ENCODE measurements at places on chromosomes 12 and 14.

- DNase-seq, result no peak
Measured at GRCh38 chr14:24971255-24971654, 78.7 kb downstream of the STXBP6 start.

GRCh38 chr12:64461634-64462414 lies 9.9 kb downstream of the TBK1 start:
- no peak for DNase-seq

DNA sequence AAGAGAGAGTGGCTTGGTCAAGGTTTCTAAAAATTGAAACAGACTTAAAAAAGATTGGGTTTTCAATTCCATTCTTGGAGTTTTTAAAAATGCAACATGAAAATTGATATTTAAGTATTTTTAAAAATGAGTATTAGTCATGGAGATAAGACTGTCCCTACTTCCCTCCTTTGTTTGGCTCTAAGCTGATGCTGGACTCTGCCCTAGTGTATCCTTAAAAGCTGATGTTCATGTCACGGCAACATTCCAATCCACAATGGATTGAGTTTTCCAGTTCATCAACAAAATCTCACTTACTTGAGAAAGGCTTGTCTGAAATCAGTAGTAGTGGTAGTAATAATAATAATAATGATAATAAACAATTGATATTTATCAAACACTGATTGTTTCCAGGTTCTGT lies 119.0 kb upstream of the SLC38A2 start:
- DNase-seq, result no peak

DNA sequence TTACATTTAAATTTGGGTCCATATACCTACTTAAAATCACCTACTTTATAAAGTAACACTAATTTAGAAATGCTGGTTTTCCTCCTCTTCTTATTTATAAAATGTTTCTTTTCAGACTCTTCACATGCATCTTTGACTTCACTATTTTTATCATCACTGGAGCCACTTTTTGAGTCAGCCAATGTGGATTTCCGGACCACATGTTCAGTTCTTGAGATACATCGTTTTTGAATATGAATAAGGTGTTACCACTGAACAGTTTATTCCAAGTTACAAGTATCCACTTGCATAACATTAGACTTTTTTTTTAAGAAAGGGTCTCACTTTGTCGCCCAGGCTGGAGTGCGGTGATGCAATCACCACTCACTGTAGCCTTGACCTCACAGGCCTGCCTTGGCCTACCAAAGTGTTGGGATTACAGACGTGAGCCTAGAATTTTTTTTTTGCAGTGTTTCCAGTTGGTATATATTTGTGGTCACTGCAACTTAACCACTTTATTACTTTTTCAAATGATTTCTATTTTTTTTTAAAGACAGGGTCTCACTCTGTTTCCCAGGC lies 5.7 kb downstream of the FNTB start:
- no peak for DNase-seq

GRCh38 chr12:94070520-94070919 lies 77.9 kb upstream of the PLXNC1 start:
- DNase-seq, result no peak

- DNase-seq, result no peak
Measured at GRCh38 chr12:125193376-125194152, 128.3 kb downstream of the AACS start.

- DNase-seq, result no peak
Measured at GRCh38 chr12:73159954-73160353, 887.8 kb downstream of the TRHDE start.

DNA sequence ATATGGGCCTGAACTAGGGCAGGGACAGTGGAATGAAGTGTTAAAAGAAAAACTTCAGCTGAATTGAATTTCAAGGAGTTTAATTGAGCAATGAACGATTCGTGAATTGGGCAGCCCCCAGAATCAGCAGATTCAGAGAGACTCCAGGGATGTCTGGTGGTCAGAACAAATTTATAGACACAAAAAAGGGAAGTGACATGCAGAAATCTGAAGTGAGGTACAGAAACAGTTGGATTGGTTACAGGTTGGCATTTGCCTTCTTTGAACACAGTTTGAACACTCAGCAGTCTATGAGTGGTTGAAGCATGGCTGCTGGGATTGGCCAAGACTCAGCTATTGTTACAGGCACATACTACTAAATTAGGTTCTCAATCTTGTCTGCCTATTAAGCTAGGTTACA lies 9.7 kb upstream of the TBPL2 start:
- DNase-seq, result peak; percentile 78

DNA sequence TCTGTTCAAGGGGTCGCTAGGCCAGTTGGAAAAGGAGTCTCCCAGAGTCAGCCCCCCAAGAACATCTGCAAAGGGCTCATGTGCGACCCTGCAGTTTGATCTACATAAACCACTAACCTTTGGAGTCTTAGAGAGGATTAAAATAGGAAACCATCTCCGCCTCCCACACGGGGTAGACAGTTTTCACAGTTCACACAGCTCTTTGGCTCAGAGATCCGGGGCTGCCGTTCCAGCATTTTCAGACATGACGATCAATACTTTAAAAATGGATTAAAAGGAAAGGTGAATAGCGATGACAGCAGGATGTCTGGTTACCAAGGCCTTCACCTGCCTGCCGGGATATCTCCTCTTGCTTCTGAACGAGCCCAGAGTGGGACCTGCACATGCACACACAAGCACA lies 59.8 kb upstream of the BCL11B start:
- DNase-seq, result no peak

DNA sequence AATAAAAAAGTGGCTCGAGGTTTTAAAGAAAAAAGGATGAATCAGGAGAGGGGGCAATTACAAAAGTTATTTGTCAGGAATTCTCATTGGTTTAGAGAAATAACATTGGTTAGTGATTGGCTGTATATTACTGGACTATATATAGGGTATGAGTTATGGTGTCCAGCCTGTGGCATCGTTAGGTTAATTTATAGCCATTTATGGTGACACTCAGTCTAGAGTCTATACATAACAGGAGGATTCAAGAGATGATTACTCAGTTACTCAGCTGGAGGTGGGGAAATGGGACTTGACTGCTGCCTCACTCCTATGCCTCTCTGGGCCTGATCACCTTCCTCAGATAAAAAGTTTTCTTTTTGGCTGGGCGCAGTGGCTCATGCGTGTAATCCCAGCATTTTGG lies 25.6 kb upstream of the NFYB start:
- no peak for DNase-seq

DNA sequence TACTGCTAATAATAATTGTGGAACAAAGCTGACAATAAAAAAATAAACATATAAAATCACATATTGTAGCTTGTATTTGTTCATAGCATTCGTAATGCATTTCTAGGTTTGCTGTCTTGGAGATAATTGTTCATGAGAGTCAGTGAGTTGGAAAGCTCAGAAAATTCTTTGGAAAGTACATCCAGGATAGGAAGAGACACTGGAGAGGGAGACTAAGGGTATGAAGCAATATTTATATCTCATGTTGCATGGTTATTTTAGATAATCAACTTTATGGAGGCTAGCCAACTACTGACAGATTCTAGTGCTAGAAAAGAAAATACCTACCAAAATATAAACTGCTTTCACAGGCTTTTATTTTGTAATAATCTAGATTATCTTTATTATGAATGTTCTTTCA lies 1095.2 kb downstream of the FSCB start:
- DNase-seq, result no peak

- no peak for DNase-seq
Measured at GRCh38 chr12:2803635-2804392, 8.7 kb upstream of the ITFG2 start.

- DNase-seq, result no peak
Measured at GRCh38 chr12:76942267-76942666, 63.4 kb upstream of the CSRP2 start.

DNA sequence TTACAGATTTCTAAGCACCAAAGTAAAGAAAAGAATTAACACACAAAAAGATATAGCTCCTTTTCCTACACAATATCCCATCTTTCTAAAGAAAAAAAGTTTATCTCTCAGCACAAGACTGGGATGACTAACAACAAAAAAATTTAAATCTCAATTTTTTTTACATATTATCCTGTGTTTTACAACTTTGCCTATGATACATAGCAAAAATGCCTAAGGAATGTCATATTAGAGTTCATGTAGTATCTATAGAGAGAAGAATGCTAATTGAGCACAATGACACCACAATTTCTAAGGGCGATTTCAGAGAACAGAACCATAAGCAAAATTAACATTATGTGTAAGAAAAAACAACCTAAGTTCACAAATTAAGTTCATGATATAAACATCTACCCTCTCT lies 16.3 kb downstream of the C2CD5 start:
- DNase-seq, result no peak

DNA sequence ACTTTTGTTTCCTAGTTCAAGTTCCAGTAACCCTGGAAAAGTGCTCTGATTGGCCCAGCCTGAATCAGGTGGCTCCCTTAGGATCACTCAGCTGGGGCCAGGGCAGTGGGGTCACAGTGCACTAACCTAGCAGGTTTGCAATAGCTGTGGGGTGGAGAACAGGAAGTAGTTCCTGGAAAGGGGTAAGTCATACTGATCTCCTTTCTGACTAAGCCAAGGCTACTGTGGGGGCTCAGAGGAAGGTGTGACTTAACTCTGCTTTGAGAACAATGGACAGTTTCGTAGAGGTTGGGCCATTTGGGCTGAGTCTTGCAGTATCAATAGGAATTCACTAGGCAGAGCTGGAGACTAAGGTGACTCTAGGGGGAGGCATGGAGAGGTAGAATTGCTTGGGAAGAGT lies 89.4 kb downstream of the KIF26A start:
- peak; percentile 14 for DNase-seq

GRCh38 chr12:97324471-97324870 lies 138.1 kb upstream of the RMST start:
- no peak for DNase-seq

- DNase-seq, result no peak
Measured at GRCh38 chr12:95365912-95366311, 108.0 kb upstream of the METAP2 start.

DNA sequence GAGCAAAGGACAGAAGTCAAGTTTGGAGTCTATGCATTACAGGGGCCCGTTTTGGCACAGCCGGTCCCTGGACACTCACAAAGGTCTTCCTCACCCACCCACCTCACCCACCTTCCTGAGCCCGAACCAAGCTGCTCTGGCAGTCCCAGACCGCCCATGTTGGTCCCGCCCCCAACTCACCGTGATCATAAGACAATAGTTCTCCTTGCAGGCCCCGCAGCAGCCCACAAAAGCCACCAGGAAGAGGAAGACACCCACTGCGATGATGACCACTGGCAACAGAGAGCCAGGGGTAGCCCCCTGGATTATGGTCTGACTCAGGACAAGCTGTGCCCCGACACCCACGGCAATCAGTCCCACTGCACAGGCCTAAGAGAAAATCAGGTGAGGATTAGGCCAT lies 1.8 kb downstream of the CD63 start:
- no peak for DNase-seq

DNA sequence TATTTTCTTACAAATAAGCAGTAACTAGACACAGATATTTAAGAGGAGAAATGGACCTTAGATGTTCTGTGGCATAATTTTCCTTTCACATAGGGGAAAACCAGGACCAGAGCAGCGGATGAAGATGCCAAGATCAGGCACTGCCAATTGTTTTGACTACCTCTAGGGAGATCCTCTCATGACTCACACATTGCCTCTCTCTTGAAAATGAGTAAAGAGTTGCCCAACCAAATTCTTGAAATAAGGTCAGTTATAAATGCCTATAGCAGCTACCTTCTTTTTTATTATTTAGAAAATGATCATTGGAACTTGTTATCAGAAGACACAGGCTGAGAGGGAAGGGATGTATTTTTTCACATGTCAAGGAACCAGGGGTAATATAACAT lies 263.4 kb upstream of the PLEKHG7 start:
- DNase-seq, result no peak

DNA sequence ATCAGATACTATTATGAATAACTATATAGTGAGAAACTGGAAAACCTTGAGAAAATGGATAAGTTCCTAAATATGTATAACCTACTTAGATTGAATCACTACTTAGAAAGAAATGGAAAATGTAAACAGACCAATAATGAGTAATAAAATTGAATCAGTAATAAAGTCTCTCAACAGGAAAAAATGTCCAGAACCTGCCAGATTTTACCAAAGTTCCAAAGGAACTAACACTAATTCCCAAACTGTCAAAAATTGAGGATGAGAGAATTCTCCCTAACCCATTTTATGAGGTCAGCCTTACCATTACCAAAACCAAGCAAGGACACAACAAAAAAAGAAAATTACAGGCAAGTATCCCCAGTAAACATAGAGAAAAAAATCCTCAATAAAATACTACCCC lies 272.0 kb downstream of the RPAP3 start:
- DNase-seq, result no peak

DNA sequence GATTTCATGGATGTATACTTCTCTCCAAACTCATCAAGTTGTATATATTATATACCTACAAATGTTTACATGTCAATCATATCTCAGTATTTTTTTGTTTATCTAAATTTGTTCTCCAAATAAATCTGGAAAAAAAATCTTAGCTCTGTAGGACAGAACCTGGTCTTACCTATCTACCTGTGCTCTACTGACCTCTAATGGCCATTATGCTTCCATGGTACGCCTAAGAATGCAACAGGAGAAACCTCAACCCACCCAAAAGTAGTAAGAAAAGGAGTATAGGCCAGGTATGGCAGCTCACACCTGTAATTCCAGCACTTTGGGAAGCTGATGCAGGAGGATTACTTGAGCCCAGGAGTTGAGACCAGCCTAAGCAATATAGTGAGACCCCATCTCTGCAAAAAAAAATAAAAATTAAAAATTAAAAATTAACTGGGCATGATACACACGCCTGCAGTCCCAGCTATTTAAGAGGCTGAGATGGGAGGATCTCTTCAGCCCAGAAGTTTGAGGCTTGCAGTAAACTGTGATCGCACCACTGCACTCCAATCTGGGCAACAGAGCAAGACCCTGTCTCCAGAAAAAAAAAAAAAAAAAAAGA lies 8.7 kb downstream of the OR11H4 start:
- DNase-seq, result peak; percentile 8

DNA sequence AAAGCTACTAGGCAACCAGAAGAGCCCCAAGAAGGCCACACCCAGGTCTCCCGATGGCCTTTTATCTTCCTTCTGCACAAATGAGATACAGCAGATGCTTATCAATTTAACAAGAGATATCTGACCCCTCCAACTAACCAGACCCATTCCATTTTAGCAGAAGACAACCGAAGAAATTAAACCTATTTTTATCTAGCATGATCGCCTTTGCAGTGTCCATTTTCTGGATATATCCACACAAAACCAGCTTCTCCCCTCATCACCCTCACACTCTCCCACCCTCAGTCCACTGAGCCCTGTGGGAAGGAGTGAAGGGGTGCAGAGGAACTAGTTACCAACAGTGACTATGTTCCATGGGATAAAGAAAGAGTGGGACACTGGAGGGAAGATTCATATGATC lies 20.9 kb upstream of the DHRS4 start:
- DNase-seq, result no peak

- DNase-seq, result no peak
Measured at GRCh38 chr12:104623883-104624282, 167.1 kb downstream of the CHST11 start.
